Suppressor macrophage treated with lipopolysaccharide for 1 hour (primary cell): ENCODE measurements at places on chromosomes 2 and 18.

- DNase-seq = no peak
Observed at GRCh38 chr2:45259547-45260160, 250.4 kb upstream of the SIX2 start.

DNA sequence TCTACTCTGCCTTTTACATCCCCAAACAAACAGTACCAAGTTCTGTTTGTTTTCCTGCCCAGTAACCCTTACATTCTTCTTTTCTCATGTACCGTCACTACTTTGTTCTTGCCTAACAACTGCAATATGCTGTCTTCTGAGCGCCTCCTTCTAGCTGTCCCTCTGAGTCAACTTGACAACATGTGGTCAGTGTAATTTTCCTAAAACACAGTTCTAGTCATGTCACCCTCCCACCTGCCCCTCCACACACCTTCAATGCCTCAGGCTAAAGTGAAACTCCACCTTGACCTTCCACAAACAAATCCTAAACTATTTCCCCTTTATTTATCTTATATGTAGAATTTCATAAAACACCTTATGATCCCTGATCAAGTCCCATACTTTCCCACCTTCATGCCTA lies 124.6 kb upstream of the CD302 start:
- no peak for DNase-seq

DNA sequence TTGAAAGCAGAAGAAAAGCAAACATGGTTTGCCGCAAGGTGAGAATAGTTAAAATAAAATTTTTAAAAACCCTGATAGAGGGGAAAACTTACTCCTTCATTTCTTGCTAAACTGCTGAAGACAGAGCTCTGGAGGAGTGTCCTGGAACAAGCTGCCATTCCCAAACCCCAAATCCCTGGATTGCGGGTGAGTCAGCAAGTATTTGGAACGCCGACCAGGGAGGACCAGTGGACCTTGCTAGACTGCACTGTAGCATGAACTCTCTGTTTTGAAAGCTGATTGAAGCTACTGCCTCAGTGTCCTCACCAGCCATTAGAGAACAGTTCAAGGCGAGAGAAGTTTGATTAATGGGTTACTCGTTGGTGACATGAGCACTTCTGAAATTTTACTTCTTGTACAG lies 99.4 kb upstream of the RASGRP3 start:
- DNase-seq = no peak

GRCh38 chr2:202736826-202737225 lies 102.1 kb downstream of the FAM117B start:
- no peak for DNase-seq

- no peak for DNase-seq
Observed at GRCh38 chr18:40867459-40867858, 1087.6 kb upstream of the PIK3C3 start.

DNA sequence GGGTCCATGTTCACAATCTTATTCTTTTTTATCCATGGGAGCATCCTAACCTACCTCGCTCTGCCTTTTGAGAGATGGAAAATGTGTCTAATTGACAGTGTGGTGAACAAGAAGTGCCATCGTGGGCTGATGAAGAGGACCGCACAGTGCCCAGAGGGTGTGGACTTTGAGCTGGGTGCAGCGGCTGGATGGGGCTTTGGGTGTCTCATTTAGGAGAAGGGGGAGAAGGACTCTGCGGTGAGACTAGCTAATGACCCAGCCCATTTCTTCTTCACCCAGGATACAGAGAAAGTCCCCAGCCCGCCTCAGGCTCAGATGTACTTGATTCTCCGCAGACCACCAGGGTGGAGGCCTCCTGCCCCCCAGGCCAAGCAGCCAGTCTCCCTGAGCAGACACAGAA lies 33.7 kb upstream of the SNTG2 start:
- DNase-seq = no peak

- DNase-seq = peak; percentile 78
Observed at GRCh38 chr2:23824777-23825212, 102.1 kb downstream of the ATAD2B start.

DNA sequence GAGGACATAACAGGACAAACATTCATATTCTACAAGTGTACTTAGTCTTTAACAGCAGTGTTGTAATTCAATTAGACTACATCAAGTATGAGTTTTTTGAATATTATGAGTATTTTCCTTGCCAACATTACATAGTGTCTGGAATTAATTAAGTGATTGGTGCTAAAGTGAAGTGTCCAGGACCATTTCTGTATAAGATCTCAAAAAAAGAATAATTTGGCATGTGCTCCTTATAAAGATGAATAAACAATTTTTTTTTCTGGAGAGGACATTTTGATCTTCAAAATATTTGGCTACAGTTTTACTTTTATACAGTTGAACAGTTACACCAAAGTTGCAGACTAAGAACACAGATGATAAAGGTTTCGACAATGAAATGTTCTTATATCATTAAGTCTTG lies 15.1 kb upstream of the EPB41L3 start:
- DNase-seq = no peak

GRCh38 chr2:121245913-121246312 lies 39.1 kb downstream of the TFCP2L1 start:
- no peak for DNase-seq

DNA sequence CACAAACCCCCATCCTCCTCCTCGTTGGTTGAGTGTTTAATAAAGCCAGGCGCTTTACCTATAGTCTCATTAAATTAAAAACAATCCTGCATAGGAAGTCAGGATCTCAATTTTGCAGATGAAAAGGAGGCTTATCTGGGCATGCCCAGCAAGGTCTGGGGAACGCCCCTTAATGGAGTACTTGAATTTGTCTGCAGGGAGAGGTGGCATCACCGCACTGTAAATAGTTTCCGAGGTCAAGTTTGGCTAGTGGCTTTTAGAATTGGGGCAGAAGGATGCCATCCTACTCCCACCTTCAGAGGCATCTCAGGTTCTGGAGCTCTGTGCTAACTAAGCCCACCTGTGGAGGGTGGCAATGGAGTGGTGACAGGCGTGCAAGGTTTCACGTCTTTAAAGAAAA lies 149.2 kb downstream of the TGIF1 start:
- no peak for DNase-seq

DNA sequence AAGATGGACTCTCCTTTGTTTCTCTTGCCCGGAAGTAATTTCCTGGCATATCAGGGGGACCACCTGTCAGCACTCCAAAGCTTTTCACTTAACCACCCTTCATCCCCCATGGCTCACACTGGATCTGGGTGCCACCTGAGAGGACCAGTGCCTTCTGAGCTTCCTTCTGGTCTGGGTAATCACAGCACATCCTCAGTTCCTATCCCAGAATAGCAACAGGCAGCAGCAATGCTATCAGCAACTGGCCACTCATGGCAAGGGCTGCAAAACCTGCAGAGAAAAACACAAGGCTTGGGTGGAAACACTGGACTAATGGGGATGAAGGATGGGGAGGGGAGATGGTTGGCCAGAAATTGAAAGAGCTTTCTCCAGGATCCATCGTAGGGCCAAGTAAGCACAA lies 59.9 kb upstream of the STPG4 start:
- DNase-seq = no peak

DNA sequence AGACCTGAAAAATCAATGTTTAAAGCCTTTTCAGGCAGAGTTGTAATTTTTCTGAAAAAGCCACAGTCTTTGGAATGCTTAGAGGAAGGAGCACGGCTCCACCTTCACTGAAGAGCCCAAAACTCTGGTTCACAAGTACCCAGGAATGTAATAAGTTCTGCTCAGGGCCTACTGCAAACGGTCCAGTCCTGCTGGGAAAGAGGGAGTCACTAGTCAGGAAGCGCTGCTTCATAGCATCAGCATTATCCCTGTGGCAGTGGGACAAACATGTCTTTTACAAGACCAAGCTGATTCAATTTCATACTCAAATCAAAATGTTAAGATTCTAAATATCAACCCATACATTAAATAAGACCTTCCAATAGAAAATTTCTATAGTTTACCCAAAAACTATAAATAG lies 152.9 kb upstream of the PGAP1 start:
- DNase-seq = no peak

GRCh38 chr18:53531187-53531586 lies 693.3 kb downstream of the MBD2 start:
- no peak for DNase-seq
